Right cardiac atrium (tissue), 5 donors: ENCODE measurements at places on chromosomes 12 and 14. TPM values are rescaled to one million over a fixed set of nuclear protein-coding genes. Genes with fewer than 3 reads are reported as not detected.

DNA sequence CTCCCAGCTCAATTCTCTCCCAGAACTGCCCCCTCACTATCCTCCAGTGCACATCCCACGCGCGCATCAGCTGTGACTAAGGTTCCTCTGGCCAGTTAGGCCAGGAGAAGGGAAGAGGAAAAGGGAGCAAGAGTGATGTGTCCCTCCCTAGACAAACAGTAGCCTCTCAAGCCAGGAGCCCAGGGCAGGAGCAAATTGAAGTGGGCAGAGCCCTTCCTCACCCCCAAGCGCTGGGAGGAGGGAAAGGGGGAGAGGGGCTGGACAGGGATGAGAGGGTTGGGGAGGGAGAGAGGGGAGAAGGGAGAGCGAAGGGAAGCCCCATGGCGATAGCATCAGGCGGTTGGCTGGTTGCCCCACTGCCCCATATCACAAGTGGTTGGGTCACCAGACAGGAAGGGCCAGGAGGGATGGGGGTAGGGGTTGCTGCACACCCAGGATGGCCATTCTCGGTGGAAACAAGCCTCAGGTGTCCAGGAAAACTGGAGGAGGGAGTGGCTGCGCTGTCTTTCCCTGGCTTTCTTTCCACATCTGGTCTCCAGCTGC lies 1.1 kb downstream of the CD63 start:
- peak; percentile 83 for DNase-seq

DNA sequence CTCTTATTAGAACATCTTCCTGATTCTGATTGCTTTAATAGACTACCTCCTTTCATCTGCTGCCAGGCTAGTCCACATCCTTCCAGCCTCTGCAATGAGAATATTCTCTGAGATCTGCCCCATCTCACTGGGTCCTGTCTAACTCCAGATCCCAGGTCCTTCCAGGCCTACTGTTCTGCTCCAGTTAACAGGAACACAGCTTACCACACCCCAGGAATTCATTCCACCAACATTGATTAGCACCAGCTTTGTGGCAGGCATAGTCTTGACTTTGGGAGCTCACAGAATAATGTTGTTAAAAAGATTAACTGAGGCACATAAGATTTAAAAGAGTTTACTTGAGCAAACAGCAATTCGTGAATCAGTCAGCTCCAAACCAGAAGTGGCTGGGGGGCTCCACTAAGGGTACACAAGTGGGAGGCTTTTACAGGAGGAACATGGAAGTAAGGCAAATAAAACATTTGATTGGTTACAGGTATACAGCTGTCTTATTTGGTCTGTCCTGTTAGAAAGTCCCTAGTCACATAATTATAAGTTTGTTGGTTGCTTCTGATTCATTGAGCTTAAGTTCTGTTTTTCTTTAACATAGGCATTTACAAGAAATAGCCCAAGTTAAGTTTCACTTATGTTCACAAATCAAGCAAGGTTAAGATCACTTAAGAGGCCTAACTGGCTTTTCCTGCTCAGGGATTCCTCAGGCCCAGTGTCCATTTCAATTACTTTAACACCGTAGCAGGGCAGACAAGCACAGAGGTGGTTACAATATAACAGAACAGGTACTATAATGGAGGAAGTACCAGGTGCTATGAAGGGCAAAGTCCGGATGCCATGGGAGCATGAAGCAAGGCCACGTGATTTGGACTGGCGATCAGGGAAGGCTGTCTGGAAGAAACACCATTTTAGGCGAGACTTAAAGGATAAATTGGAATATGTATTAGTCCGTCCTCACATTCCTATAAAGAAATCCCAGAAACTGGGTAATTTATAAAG lies 12.2 kb upstream of the MYH7 start:
- no peak for DNase-seq

- DNase-seq: no peak
These were observed 683.4 kb downstream of the TMEM121 start for GRCh38 chr14:106209755-106210154.

GRCh38 chr12:482061-482460 lies 22.3 kb downstream of the B4GALNT3 start:
- DNase-seq: no peak

Gene TAS2R42
- not detected for total RNA-seq

DNA sequence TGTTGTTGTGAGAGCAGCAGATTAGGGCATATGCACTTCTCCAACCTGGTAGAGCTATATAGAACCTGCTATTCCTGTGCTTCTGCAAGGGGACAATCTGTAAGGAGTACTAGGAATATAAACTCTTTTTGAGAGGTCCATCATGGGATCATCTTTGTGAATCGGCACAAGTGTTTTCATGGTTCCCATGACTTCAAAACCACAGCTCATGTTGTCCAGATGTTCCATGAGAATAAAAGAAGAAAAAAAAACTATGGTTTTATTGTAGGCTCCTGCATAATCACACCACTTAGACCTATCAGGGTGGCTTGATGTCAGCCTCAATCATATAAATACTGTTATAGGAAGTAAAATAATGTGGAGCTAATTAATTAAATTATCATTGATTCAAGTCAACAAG lies 311.4 kb upstream of the ATP2B1 start:
- DNase-seq: no peak

GRCh38 chr12:67382241-67382871 lies 113.2 kb downstream of the CAND1 start:
- DNase-seq: no peak

Gene KRT72
- not detected for total RNA-seq

Gene DERA
- total RNA-seq: 16.2 TPM

DNA sequence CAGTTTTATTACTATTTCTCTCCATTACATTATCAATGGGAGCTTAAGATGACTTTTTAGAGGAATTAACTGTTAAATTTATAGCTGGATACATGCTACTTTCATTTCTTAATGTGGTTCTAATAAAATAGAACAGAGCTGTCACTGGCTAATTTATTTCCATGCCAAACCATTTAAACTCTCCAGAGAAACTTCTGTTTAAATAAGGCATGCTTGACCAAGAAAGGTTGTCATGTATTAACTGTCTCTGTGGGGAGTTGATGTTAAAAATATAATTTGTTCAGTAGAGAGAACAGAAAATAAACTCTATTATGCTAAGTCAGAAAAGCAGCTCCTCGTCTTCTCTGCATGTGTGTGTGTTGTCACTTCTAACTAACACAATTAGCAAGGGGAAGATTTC lies 447.4 kb downstream of the SLC16A7 start:
- DNase-seq: no peak

- DNase-seq: peak; percentile 55
These were observed 21.0 kb downstream of the IGF1 start for GRCh38 chr12:102459314-102459713.

DNA sequence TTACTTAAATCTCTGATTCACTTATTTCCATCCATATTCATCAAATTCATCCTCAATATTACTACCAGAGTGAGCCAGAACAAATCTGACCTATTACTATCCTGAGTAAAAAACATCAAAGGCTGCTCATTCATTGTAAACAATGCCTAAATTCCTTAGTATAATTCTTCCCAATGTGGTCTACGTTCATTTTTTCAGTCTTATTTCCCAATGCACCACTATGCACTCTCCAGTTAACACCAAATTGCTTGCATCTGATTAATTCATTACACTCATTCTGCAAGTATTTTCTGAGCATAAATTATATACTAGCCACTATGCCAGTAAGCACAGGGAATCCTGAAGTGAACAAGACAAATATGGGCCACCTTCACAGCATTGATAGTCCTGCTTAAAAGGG lies 110.0 kb downstream of the EPS8 start:
- DNase-seq: no peak

DNA sequence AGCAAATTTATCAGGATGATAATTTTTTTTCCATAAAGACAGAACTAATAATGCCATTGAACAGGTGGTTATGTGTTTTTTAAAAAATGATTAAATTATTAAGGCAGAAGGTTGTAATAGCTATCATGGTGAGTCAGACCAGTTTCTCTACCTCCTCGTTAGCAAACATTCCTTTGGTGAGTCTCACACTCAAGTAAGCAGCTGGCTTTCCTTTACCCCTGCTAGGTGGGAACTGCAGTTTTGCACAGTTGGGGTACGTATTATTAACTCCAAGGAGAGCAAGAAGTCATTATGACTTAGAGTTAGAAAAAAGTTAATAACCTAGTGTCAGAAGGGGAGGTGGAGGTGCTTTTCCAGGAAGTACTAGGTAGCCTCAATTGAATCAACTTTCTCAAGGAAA lies 165.3 kb downstream of the SNAPC1 start:
- DNase-seq: no peak

DNA sequence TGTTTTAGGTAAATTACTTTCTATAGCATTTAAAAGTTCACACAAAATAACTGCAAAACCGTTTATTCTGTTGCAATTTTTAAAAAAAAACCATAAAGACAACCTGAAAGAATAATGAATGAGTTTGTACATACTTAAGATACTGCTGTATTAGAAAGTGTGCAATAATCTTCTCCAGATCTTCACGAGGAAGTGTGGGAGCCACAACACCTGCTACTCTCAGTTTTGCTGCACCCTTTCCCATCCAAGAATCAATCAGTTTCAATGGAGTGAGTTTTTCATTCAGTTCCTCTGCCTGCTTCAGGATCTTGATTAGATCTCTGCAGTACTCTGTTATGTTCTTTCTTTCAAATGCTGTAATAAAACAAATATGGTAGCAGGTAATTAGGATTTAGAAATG lies 30.1 kb downstream of the RECQL start:
- no peak for DNase-seq

DNA sequence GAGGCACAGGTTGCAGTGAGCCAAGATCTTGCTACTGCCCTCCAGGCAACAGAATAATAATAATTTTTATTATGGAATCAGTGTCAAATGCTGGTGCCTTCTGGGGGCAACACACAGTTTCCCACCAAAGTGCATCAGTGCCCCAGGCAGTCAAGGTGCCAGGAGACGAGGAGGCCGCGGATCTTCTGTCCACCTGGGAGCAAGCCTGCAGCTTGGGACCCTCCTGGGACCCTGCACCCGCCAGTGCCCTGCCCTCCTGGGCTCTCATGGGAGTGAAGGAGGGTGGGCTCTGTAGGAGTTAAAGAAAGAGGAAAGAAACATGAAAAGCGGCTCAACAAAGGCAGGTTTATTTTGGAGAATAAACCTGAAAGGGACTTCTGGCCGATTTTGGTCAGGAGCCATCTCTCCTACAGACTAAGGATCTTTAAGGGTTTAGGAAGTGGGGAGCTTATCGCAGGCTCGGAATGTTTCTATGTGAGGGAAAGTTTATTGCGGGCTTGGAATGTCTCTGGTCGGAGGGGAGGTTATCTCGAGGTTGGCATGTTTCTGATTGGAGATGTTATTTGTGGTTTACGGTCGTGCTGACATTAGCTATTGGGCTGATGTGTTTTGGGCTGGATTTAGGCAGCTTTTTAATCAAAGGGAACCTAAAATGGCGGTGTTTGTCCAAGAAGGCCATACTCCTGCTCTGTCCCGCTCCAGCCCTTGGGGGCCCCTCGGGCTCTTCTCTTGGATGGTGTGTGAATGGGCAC lies 1.1 kb upstream of the ASPG start:
- no peak for DNase-seq

Gene SMCO2
- total RNA-seq: 0.28 TPM

Gene KRT8
- 175 TPM for total RNA-seq

Gene ACOT4
- total RNA-seq: 0.31 TPM

DNA sequence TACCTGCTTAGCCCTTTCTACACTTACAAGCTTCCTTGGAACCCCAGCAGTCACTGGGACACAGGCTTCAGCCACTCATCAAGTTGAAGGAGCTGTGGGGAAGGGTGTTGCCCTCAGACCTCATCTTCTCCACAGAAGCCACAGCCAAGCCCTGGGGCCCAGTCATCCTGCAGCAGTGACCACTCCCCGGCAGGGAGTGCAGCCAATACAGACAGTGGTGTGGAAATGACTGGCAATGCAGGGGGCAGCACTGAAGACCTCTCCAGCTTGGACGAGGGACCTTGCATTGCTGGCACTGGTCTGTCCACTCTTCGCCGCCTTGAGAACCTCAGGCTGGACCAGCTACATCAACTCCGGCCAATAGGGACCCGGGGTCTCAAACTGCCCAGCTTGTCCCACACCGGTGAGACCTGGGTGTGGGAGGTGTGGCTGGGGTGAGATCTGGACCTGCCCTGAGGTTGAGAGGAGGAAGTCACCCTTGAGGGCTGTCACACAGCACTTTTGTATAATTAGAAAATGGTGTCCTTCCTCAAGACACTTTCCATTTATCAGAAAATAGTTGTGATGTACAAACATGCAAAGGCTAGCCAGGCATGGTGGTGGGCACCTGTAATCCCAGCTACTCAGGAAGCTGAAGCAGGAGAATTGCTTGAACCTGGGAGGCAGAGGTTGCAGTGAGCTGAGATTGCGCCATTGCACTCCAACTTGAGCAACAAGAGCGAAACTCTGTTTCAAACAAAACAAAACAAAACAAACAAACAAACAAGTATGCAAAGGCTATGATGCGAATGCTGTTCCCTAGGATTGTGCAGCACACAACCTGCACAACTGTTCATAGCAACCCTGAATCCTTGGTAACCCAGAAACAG lies 9.9 kb downstream of the GLI1 start:
- DNase-seq: no peak

DNA sequence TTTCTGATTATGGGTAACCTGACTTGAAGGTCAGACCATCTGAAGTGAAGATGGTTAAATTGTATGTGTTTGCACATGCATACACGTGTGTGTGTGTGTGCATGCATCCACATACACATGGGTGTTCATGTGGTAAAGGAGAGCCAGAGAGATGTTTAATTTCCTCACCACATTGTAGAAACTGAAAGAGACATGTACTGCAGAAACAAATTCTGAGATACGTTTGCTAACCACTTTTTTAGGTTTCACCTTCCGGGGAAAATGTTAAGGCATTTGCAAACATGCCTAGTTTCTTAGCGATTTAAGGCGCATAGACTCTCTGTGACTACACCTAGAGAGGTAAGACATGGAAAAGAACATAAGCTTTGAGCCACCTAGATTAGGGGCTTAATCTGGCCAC lies 362.9 kb downstream of the RAD51B start:
- DNase-seq: no peak

Gene WNT1
- not detected for total RNA-seq

DNA sequence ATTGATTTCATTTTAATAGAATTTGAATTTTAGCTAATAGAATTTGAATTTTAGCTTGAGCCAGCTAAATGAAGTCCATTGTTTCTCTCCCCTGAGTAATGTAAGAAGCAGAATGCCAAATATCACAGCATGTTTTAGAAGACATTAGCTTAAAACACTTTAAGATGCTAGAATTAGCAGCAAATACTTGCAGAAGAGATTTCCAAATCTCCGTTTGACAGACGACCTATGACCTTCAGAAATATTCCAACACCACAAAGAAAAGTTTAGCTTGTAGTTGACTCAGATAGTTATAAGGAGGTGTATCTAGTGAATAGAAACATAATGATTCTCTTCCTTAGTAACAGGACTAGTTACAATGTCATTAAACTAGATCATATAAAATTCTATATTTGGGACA lies 51.7 kb upstream of the MYF6 start:
- DNase-seq: no peak

GRCh38 chr12:34218193-34219045 lies 196.1 kb downstream of the ALG10 start:
- DNase-seq: peak; percentile 57

Gene CSAD
- 12.1 TPM for total RNA-seq
